Aortic smooth muscle cell (primary cell): ENCODE measurements at places on chromosomes 2 and 18. TPM values are rescaled to one million over a fixed set of nuclear protein-coding genes. Genes with fewer than 3 reads are reported as not detected.

Gene STAT4
- total RNA-seq: 0.31 and 0.53 TPM in 2 replicates

Gene SH3BP4
- 16.6 and 21.6 TPM in 2 replicates for total RNA-seq

Gene FLACC1
- total RNA-seq: 1.6 and 1.8 TPM in 2 replicates

Gene MOCOS
- total RNA-seq: 1.4 and 2.9 TPM in 2 replicates

Gene CRYGC
- total RNA-seq: not detected in 2 replicates

Gene CNGA3
- 0.13 TPM in 1 of 2 replicates, not detected in the other for total RNA-seq

Gene ALS2
- total RNA-seq: 31.0 and 31.6 TPM in 2 replicates

Gene DSG2
- under 0.01 and 0.31 TPM in 2 replicates for total RNA-seq

Gene GRHL1
- total RNA-seq: 0.19 and 0.26 TPM in 2 replicates

Gene MYCN
- total RNA-seq: not detected in 2 replicates

Gene WNT6
- total RNA-seq: not detected in 2 replicates

Gene ASB1
- 55.5 and 58.2 TPM in 2 replicates for total RNA-seq

Gene CHRNG
- total RNA-seq: not detected in 2 replicates

Gene ANKRD29
- 4.2 and 4.9 TPM in 2 replicates for total RNA-seq

Gene HRH4
- under 0.01 and 0.06 TPM in 2 replicates for total RNA-seq

Gene CNTNAP5
- total RNA-seq: not detected in 2 replicates

Gene LONRF2
- total RNA-seq: 0.06 and 0.13 TPM in 2 replicates

Gene SPATA3
- not detected in 2 replicates for total RNA-seq

Gene RASGRP3
- 2.5 and 3.4 TPM in 2 replicates for total RNA-seq

Gene GALNT1
- 292 and 690 TPM in 2 replicates for total RNA-seq

Gene TMEFF2
- total RNA-seq: 0.26 and 0.31 TPM in 2 replicates

Gene CD8A
- not detected in 2 replicates for total RNA-seq

Gene KLHL41
- 0.87 and 1.1 TPM in 2 replicates for total RNA-seq

Gene ADD2
- under 0.01 and 0.06 TPM in 2 replicates for total RNA-seq

Gene CRACDL
- total RNA-seq: 0.12 and 0.13 TPM in 2 replicates

Gene TUBA4A
- 19.1 and 30.1 TPM in 2 replicates for total RNA-seq

Gene LIMS3
- total RNA-seq: 7.9 and 13.2 TPM in 2 replicates

Gene RIT2
- not detected in 2 replicates for total RNA-seq

Gene ACVR1
- 21.4 and 30.5 TPM in 2 replicates for total RNA-seq

Gene CFC1
- not detected in 2 replicates for total RNA-seq

Gene SLC8A1
- 11.6 and 31.2 TPM in 2 replicates for total RNA-seq

Gene GAREM2
- 0.53 and 0.68 TPM in 2 replicates for total RNA-seq

Gene RAX
- total RNA-seq: not detected in 2 replicates

Gene UPP2
- not detected in 2 replicates for total RNA-seq

Gene GAREM1
- 1.8 and 2.5 TPM in 2 replicates for total RNA-seq

Gene CWC22
- 21.3 and 24.2 TPM in 2 replicates for total RNA-seq

Gene TPO
- total RNA-seq: not detected in 2 replicates

Gene CLEC4F
- not detected in 2 replicates for total RNA-seq

Gene FKBP1B
- total RNA-seq: 9.6 and 10.4 TPM in 2 replicates

Gene ZSCAN30
- total RNA-seq: 20.7 and 22.1 TPM in 2 replicates

Gene PSMA8
- not detected in 2 replicates for total RNA-seq

Gene POMC
- total RNA-seq: 1.2 and 1.3 TPM in 2 replicates

Gene LRP1B
- total RNA-seq: 0.13 and 0.31 TPM in 2 replicates

Gene GTF3C2
- 21.0 and 22.5 TPM in 2 replicates for total RNA-seq

Gene CTAGE1
- 0.12 TPM in 1 of 2 replicates, not detected in the other for total RNA-seq

Gene FHOD3
- 0.92 and 2.3 TPM in 2 replicates for total RNA-seq

Gene STARD6
- total RNA-seq: 0.44 and 0.53 TPM in 2 replicates

Gene ACADL
- 0.26 and 0.44 TPM in 2 replicates for total RNA-seq

Gene REG3A
- total RNA-seq: not detected in 2 replicates

Gene CREB1
- 31.7 and 38.0 TPM in 2 replicates for total RNA-seq

Gene GALR1
- not detected in 2 replicates for total RNA-seq

Gene PLGLB1
- 0.26 TPM in 1 of 2 replicates, not detected in the other for total RNA-seq

Gene PSMD1
- 139 and 182 TPM in 2 replicates for total RNA-seq

Gene DIPK1C
- total RNA-seq: not detected in 2 replicates

Gene OR6B3
- total RNA-seq: not detected in 2 replicates

Gene PCARE
- not detected in 2 replicates for total RNA-seq

Gene FAM237A
- not detected in 2 replicates for total RNA-seq
